Amygdala (tissue), 56 donors: ENCODE measurements at places on chromosomes 4 and X.

GRCh38 chr4:122703868-122704267, 28.6 kb upstream of the BBS12 start:
- no peak for DNase-seq

DNA sequence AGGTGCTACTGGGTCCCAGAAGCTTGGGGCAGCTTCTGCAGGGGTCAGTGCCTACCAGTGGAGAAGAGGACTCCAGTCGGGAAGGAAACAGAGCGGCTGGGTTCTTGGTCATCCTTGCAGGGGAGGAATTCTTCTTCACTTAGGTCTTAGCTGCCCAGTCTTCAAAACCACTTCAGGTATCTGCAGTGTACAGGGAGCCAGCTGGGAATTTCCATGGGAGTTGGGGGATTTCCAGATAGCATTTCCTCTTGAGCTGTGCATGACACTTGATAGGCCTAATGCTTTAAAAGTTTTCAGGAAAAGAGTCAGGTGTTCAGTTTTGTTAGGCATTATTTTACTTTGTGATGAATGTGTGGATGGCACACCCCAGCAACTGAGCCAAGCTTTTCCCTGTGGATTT, 58.1 kb upstream of the ENPP6 start:
- no peak for DNase-seq

GRCh38 chrX:153412746-153413720, 1.8 kb downstream of the ZFP92 start:
- DNase-seq, result no peak

GRCh38 chrX:13965531-13965930, 64.2 kb downstream of the GEMIN8 start:
- no peak for DNase-seq

DNA sequence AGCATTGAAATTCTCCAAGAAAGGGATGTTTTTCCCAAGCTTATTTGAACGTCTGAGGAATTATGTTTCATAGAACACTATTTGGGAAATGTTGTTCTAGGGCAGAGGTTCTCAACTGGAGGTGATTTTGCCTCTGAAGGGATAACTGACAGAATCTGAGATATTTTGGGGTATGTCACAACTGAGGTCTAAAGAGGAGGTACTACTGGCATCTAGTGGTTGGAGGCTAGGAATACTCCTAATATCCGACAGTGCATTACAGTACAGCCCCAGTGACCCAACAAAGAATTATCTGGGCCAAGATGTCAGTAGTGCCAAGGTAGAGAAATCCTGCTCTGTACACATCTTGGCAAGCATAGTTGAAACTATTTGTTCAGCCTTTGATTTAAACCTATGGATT, 6.4 kb downstream of the HSPA4L start:
- DNase-seq, result no peak

GRCh38 chrX:135740681-135741149, 27.3 kb downstream of the CT45A1 start:
- no peak for DNase-seq
